ENCODE measurements at places on chromosomes 6 and 20.
A peak's percentile ranks its signal among the peaks of the same experiment; 100 is the strongest.

DNA sequence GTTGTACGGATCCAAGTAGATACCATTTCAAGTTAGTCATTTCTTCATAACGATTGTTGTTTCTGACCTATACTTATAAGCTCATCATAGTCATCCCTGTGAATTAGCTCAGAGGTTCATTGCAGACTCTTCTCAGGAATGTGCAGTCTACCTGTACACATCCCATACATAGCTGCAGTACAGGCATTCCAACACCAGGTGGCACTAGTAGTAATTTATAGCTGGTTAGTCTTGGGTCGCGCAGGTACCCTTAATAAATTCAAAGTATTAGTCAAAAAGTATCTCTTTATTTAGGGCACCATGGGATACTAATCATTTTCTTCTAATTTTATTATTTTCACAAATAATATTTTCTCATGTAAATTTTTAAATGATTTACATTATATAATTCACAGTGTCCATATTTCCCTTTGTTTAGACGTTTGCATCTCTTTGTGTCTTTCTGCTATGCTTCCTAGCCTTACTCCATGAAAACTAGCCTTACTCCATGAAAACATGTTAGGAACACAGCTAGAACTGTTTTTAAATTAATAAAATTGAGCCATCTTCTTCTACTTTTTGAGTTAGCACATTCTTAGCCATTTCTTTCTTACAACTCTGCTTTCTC, 128.6 kb upstream of the FAM83B start:
- peak; percentile 31 for DNase-seq

DNA sequence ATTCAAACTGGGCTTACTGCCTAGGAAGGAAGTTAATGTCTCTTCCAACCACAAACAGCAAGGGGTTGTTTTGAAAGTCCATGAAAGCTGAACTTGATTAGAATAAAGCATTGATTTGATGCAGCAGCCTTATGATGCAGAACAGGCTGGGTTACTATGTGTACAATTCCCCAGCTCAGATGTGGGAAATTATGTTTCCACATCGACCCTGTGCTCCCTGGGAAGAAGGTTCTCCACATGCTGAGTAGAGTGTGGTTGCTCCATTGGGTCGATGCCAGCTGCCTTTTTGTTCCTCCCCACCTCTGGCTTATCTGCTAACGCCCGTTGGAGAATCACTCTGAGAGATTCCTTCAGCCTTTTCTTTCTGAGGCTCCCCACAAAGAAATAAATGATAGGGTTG, 1.2 kb downstream of the MAS1L start:
- DNase-seq, result no peak

GRCh38 chr20:46558511-46558959, 8.1 kb upstream of the OCSTAMP start:
- peak; percentile 61 for DNase-seq

- DNase-seq, result no peak
Observed at GRCh38 chr20:41833739-41834138, 215.6 kb upstream of the CHD6 start.

DNA sequence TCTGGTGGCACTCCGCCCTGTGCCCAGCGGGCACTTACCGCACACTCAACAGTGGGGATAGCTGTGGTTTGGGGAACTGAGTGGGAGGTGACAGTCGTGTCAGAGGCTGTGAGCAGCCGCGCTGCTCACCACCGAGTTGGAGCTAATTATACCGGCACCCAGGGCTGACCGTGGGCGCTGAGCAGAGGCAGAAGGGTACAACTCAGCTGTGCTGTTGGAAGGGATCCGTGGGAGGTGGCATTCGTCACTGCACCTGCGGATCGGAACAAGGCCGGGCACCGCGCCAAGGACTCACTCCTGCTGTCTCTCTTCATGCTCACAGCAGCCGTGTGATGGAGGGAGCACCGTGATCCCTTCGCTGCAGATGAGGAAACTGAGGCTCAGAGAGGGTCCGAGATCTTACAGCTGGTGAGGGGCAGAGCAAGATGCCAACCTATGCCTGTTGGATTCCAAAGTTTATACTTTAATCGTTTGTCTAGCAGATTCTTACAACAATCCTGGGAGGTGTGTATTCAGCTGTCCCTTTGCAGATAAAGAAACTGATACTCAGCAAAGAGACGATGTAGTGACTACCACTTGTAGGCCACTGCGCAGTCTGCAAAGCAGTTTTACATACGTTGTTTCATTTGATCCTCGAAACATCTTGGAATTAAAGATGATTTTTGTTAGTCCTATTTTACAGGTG, 713 bp upstream of the ELMO2 start:
- DNase-seq, result peak; percentile 4

- no peak for DNase-seq
Observed at GRCh38 chr20:11368499-11368898, 549.2 kb upstream of the BTBD3 start.

DNA sequence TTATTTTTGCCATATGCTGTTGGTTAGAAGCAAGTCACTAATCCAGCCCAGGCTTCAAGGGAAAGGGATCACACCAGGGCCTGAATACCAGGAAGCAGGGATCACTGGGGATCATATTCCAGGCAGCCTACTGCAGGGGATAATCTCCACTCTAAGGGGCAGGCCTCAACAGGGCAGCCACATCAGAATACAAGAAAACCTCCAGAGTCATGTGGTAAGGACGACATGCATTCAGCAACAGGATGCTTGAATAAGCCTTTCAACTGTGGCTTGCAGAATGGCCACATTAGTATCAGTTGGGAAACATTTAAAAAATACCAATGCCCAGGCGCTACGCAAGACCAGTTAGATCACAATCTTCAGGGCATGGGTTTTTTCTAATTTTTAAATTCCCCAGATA, 109.1 kb downstream of the LY86 start:
- DNase-seq, result no peak

DNA sequence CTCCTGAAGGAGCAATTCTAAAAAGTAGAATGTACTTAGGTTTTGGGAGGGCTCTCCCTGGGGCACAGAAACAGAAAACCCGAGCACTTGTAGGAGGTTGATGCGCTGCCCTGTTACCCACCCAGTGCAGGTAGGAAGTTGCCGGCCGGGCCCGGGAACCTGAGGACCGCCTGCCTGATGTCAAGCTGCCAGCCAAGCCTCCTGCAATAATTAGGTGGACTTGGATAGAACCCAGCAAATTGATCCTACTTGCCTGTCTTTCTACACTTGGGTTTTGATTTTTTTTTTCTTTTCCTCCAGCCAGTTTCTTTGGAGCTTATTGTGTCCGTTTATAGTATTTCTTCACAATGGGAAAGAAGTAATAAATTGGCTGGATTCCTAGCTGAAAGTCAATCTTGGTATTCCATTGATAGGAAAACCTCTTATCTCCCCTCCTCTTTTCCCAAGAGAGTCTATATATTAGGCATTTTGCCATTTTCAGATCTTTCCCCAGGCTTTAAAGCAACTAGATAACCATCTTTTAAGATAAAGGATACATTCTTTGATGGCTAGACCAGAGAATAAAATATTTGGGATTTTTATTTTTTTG, 78.3 kb upstream of the FYN start:
- DNase-seq, result peak; percentile 12

DNA sequence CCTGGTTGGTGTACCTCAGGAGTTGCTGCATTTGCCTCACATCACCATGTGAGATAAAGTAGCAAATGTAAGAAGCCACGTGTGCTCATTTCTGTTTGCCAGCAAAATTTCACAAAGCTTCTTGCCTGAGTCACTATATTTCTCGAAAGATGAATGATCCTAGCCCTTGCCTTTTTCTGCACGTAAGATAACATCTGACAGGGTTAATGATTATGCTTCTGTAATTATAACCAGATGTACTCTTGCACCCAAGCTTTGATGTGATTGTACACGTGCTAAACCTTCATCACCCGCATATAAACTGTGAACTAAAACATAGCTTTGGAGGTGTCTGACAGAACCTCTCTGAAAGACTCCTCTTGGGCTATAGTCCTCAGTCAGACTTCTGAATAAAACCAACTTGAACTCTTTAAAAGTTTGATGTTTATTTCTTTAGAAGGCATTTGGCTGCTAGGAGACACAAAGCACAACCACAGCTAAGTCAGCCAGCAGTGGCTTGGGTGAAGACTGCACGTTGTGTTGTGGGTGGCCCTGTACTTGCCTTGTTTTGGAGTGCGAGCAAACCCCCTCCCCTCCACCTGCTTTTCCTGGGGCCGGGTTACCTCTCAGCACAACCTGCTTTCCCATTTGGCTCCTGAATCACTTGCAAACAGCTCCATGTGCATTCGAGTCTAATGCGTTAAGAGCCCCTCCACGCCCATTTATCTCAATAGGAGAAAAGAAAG, 19.3 kb downstream of the PROKR2 start:
- peak; percentile 5 for DNase-seq

DNA sequence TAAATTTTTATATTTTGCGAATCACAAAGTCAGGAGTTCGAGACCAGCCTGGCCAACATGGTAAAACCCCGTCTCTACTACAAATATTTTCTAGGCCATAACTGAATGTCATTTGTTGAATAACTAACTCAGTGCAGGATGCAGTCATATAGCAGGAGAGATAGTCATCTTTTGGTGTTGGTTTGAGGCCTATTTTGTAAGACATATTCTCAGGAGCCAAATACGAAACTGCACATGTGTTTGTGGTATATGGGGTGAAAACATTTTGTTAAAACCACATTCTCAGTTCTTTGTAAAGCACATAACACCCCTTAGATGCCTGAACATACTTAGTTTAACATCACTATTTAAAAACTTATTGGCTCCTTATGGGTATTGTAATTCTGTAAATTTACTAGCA, 4.7 kb upstream of the ENPP5 start:
- DNase-seq, result peak; percentile 16

DNA sequence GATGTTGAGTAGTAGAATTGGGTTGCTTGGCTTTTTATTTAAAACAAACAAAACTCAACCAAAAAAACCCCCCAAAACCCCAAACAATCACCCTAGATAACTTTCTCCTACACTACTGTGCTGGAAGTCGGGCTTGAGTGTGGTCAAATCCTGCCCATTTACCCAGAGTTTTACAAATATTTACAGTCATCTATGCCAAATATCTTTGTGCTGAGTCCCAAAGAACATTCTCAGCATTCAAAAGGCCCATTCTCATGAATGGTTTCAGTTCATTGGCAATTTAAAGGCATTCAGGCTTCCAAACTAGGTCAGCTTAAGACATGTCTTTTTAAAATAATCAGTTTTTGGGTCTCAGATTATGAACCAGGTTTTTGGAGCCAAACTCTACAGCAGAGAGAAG, 1.8 kb downstream of the RNF144B start:
- peak; percentile 71 for DNase-seq

- DNase-seq, result no peak
Observed at GRCh38 chr6:150593119-150593518, 6.6 kb upstream of the PLEKHG1 start.

GRCh38 chr6:37236921-37237320, 20.7 kb upstream of the TBC1D22B start:
- DNase-seq, result no peak

DNA sequence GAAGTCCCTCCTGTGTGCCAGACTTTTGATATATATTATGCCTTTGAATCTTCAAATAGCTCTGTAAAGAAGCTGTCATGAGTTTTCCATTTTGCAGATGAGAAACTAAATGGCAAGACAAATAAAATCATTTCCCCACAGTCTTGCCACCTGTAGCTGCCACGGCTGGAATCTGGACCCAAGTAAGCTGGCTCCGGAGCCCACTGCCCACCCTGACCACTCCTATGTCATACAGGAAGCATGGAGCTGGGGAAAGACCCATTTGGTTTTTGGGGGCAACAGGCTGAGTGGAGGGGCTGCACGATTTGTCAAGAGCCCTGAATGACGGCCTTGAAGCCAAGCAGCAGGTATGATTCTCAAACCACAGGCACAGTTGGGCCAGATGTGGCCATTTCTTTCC, 10.0 kb upstream of the SIRPA start:
- no peak for DNase-seq

DNA sequence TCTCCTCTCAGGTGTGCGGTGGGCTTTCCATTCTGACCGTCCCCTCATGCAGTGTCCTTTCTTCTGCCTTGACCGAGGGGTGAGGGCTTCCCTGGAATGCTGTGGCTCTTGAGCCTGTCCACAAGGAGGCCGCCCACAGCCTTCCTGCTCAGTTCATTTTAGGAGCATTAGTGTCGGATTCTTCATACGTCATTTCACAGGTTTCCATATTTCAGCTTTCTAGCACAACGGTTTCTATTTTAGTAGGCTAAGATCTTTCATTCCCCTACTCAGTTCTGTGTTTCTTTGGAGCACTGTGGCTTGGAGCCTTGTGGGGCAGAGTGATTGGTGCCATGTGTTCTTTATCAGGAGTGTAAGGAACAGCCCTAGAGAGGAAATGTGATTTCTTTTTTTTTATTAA, 5.5 kb downstream of the PPP1R3G start:
- no peak for DNase-seq

Data from fibroblast of skin of abdomen (primary cell).